HepG2 (cell line): ENCODE measurements at places on chromosomes 2 and 18.

- no peak for DNase-seq
Measured at GRCh38 chr18:8969639-8970390, 132.7 kb upstream of the NDUFV2 start.

- no peak for DNase-seq
Measured at GRCh38 chr2:33891616-33892015, 292.5 kb upstream of the FAM98A start.

GRCh38 chr2:29918941-29919340, 2.4 kb downstream of the ALK start:
- no peak for DNase-seq

- no peak for DNase-seq
Measured at GRCh38 chr2:152084076-152084475, 14.8 kb downstream of the CACNB4 start.

- no peak for DNase-seq
Measured at GRCh38 chr18:55124078-55124763, 165.0 kb upstream of the CCDC68 start.

DNA sequence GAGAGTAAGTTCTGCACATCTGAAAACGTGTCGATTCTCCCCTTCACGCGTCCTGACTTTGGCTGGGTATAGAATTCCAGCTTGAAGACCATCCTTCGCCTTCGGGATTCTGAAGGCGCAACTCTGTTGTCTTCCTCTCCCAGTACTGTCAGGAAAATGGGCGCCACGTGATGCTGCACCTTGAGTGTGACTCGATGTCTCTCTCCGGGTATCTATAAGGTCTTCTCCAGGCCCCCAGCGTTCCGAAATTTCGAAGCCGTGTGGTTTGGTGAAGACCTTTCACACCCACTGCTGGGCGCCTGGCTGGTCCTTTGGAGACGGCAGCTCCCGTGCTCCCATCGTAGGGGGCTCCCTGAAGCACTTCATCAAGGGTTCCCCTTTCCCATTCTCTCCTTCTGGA, 203.7 kb downstream of the HDAC4 start:
- DNase-seq = no peak

GRCh38 chr2:228369400-228370031, 188.0 kb upstream of the SPHKAP start:
- no peak for DNase-seq

GRCh38 chr2:128469203-128469602, 150.5 kb upstream of the HS6ST1 start:
- no peak for DNase-seq

- DNase-seq = no peak
Measured at GRCh38 chr2:96903318-96903717, 33.4 kb upstream of the SEMA4C start.

- no peak for DNase-seq
Measured at GRCh38 chr18:77014538-77014937, 118.0 kb downstream of the MBP start.

DNA sequence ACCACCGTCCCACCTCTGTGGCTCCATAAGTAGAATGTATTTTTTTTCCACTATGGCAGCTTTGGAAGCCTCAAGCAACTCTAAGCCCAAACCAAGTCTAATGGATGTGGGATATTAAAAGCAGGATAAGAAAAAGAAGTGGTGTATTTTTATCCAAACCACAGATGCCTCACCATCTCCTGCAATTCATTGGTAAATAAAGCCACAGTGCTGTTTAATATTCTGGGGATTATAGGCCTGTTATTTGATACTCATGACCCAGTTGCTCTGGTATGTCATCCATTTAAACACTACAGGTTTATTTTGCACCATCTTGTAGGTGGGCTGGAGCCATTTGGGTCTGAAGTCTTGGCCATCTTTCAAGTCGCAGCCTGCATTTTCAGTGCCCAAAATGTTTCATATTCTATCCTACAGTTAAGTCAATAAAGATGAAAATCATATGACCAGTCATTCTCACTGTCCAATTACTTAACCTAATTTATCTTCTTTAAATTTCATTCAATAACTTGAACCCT, 279.5 kb upstream of the EPHA4 start:
- DNase-seq = no peak

DNA sequence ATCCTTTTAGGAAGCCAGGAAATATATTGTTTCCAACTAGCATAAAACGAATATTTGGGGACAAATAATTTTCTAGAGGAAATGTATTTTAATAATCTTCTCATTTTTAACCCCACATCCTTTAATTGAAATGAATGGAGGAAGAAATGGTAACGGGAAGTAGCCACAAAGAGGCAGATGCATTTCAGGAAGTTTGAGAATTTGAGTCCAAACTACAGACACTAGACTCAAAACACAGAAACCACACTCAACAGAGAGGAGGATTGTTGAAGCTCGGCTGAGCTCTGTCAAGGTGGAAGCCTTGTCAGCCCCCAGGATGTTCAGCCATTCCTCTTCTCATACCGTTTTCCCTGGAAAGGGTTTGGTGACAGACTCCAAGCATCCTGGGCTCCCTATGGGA, 288.5 kb downstream of the NAPG start:
- no peak for DNase-seq

- DNase-seq = no peak
Measured at GRCh38 chr2:206647985-206648384, 5.7 kb downstream of the FAM237A start.

DNA sequence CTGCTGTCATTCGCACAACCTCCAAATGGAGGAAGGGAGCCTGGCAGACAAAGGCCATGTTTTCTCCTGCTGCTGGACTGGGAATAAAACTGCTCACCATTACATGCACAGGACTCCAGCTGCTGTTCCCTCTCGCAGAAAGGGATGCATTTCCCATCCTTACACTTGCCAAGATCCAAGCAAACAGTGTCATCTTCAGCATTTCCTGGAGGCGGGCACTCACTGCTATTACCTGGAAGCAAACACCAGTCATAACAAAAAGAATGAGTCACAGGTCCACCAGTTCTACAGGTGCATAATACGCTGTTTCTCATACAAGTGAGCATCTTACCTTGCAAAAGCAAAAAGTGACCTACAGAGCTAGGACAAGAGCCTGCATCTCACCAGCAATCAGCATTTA, 22.7 kb downstream of the IAH1 start:
- DNase-seq = no peak

- no peak for DNase-seq
Measured at GRCh38 chr2:41878056-41878455, 169.8 kb upstream of the PKDCC start.

- DNase-seq = no peak
Measured at GRCh38 chr2:147773479-147773878, 71.3 kb upstream of the ACVR2A start.

GRCh38 chr18:2982452-2983269, 30.3 kb downstream of the LPIN2 start:
- peak; percentile 68 for DNase-seq

- no peak for DNase-seq
Measured at GRCh38 chr2:226548732-226549131, 250.9 kb downstream of the IRS1 start.

DNA sequence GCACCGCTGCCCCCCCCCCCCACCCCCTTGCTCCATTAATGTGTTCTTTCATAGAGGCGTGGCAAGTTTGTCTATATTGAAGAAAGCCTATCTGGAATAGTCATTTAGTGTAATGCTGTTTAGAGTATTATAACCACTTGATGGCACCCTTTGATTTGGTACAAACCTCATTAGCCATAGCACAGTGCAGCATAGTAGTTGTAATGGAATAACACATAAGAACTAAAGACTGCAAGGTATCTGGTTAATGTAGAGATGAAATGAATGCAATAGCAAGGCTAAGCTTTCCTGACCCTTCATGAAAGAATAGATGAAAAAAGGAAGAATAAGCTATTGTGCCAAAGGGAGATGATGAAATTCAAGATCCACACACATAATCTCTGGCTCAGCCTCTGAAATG, 81.9 kb downstream of the EHBP1 start:
- DNase-seq = no peak

DNA sequence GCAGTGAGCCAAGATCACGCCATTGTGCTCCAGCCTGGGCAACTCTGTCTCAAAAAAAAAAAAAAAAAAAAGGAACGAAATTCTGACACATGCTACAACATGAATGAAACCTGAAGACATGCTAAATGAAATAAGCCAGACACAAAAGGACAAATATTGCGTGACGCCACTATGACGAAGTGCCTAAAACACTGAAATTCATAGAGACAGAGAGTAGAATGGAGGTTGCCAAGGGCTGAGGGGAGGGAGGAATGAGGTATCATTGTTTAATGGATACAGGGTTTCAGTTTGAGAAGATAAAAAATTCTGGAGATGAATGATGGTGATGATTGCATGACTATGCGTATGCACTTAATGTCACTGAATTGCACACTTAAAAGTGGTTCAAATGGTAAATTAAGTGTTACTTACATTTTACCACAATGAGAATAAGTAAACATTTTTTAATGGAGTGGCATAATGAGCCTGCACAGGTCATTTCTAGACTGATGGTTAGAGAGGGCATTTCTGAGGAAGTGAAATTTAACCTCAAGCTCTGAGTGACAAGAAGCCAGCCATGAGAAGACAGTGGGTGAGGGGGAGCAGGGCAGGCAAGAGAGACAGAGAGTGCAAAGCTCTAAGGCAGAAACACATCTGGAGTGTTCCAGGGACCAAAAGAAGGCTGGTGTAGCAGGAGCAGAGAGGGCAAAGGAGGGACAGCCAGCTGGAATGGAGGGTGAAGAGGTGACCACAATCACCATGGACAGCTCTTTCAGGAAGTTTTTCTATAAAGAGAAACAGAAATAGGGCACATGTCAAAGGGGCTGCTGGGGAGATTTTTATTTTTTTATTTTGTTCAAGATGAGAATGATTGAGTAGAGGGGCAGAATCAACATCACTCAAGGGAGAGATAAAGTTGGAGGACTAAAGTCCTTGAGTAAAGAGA, 20.6 kb upstream of the EXOC6B start:
- DNase-seq = no peak

DNA sequence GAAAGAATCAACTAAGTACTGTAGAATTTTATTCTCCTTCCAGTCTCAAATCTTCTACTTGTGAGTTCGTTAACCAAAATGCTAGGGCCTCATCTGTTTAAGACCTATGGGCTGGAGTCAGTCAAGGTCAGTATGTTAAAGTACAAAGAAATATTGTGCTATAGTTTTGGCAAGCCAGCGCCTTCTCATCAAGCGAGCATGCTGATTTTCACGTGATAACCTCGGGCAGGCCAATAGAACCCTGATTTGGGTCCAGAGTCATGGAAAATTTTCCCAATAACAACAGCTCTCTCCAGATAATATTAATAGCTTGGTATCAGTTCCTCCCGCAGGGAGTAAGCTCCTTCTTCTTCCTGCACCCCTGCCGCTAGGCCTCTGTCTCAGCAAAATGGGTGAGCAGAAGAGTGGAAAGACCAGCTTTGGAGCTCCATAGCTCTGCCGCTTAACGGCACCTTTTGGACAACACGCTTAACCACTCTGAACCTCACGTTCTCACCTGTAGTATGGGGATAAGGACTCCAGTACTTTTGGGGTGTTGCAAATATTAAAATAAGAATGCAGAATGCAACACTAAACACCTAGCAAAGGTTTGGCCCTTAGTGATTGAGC, 11.7 kb downstream of the CABLES1 start:
- DNase-seq = peak; percentile 72

DNA sequence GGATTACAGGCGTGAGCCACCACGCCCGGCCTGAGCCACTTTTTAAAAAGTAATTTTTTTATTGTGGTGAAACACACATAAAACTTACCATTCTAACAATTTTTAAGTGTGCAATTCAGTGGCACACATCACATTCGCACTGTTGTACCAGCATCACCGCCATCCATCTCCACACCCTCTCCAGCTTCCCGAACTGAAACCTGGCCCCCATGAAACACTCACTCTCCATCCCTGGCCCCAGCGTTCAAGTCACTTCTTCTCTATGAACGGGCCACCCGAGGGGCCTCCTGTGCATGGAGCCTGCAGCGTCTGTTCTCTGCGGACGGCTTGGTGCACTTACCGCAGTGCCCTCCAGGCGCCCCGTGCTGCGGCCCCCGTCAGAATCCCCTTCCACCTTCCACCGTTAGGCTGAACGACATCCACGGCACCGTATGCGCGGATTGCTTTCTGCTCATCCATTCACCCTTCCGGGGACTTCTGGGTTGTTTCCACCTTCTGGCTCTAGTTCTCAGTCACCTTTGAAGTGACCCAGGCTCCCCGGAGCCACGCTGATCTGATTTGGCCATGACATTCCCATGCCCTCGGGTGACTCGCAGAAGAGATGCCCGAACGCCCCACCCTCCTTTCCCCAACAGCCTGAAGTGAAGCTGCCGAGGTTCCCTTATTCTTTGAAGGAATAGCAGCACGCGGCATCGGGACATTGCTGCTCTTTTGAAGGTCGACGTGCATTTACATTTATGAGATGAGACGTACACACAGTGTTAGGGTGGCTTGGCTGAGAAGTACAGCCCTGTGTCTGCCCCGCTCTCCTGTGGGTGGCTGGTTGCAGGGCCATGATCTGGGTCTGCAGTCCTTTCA, 134.4 kb downstream of the MBP start:
- no peak for DNase-seq

- DNase-seq = no peak
Measured at GRCh38 chr2:172168917-172169346, 66.2 kb upstream of the DLX2 start.

DNA sequence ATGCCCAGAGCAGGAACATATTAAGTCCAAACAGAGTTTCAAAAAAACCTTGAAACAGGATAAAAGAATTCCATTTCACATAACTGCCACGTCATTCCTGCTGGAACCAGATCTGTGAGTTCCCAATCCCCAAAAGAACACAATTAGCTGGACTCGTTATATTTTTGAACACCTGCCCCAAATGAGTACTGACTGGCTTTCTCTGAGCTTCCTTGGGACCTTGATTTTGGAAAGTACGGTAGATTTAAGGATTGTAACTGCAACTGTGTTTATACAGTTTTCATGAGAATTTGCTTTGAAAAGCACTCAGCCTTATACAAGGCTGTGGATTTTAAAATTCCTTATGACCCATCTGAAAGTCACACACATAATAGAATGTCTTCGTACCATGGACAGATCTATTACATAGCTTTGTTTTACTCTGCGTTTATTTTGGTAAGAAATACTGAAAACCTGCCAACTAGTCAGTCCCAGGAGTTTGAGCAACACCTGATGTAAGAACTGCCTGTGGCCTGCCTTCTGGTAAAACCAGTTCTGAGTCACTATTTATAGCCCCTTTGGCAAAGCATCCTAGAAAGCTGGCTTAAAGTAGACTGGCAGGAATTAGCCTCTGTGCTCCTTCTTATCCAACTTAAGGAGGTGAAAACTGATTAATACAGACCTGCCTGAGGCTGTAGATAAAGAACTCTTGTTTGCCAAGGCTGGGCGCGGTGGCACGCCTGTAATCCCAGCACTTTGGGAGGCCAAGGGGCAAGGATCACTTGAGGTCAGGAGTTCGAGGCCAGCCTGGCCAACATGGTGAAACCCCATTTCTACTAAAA, 48.1 kb downstream of the MERTK start:
- peak; percentile 70 for DNase-seq
